ENCODE measurements at places on chromosomes 6 and 20.

DNA sequence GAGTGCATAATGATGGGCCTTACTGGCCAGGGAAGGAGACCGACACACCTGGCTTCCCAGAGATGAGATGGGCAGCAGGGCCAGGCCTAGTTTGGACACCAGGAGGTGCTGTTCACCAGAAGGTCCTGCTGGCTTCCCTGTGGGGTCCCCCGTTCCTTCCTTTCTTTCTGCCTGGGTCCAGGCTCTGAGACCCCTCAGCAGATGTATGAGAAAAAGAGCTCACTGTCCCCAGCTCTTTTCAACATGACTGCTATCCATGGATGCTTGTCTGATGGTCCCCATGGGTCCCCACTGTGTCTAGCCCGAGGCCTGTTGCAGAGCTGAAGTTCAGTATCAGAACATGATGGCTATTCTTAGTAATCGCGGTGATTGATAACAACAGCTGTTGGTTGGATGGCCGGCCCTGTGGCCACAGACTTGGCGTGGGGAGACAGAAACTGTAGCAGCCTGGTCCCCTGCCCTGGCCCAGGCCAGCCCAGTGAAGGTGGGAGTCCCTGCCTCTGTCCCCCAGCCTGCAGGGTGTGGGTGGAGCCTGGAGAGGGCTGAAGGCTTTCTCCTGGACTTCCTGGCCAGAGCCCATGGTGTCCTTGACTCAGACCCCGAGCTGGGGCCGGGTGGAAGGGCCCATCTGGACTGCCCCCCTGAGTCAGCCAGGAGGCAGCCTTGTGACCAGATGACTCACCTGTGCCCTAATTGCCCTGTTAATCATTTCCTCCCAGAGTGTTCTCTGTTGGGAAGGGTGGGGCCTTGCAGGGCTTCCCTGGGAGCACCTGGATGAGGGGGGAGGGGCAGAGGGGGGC, 9.9 kb upstream of the BAK1 start:
- DNase-seq = peak; percentile 72

DNA sequence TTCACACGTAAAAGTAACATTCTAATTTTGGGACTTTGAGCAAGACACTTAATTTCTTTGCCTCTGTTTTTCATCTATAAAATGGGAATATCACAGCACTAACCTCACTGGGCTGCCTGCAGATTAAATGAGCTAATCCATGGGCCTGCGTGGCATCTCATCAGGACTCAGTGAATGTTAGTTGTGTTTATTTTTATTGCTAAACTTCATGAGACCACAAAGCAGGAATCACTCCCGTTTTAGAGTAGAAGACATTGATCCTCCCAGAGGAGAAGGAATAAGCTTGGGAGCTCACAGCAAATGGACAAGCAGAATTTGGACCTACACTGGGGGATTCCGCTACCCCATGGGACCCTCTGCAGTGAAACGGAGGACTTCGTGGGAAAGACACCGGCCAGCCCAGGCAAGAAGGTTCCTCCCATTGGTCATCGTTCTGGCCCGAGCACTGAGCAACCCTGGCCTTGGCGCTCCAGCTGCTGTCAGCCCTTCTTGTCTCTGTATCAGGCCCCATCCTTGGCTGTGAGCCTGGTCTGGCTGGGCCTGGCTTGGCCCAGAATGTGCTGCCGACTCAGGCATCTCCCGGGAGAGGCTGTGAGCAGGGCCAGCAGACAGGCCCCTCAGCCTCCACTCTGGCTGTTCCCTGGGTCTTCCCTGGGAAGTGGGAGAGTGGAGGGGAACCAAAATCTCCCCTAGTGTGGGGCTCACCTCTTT, 79.8 kb downstream of the NFATC2 start:
- DNase-seq = peak; percentile 63

GRCh38 chr6:167506443-167507301, 181.8 kb downstream of the TTLL2 start:
- DNase-seq = no peak

DNA sequence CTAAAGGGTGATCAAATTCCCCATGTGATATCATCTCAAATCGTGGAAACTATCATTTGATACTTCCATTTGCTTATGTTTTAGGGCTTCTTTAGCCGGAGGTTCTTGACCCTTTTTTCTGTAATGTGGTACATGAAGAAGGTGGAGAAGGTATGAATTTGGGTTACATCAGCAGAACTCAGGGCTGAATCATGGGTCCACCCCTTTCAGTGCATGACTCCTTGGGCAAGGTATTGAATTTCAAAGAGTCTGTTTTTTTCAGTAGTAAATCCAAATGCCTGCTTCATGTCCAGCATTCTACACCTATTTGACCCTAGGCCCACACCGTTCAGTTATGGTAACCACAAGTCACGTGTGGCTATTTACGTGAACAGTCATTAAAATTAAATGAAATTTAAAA, 30.6 kb upstream of the QKI start:
- peak; percentile 49 for DNase-seq

DNA sequence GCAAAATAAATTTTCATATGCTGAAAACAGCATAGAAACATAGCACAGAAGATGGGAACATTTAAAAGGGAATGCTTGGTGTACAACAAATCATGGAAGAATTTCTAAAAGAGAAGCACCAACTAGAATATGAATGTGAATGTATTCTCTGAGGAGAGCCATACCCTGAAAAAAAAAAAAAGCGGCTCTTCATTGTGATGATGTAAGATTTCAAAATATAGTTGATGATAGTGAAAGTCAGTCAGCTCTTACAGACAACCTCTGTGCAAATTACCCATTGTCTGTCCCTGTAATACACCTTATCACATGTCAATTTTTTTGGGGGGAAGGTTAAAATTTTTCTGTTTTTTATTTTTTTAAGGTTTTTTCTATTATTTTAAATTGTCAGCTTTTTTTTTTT, 58.6 kb upstream of the PTCHD4 start:
- DNase-seq = no peak

DNA sequence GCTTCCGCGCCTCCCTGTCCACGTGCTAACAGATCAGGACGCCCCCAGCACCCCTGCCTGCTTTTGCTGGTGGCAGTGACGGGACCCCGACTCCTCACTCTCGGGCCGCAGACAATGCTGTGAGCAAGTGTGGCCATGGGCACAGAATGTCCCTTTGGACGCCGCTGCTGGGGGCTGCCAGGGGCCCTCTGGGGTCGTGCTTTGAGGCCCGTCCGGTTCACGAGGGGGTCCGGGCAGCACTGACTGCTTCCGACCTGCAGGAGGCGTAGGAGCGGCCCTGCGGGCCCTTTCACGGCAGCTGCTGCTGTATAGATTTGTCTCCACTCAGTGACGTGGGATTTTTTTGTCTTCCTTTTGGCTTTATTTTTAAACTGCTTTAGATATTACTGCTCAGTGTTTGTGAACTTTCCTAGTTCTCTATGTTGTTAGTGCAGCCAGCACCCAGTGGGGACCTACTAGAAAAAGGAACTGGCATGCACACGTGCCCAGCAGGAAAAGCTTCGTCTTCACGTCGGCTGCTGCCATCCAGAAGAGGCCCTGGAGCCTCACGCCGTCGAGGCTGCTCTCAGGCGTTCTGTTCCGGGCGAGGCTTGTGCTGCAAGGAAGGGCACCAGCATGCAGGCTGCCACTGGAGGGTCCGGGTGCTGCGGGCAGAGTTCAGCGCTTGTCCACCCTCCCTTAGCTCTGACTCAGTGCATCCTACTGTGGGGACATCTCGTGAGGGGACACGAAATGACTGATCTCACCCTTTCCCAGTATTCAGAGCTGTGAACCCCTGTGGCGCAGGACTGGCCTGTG, 21.7 kb downstream of the UCKL1 start:
- no peak for DNase-seq

DNA sequence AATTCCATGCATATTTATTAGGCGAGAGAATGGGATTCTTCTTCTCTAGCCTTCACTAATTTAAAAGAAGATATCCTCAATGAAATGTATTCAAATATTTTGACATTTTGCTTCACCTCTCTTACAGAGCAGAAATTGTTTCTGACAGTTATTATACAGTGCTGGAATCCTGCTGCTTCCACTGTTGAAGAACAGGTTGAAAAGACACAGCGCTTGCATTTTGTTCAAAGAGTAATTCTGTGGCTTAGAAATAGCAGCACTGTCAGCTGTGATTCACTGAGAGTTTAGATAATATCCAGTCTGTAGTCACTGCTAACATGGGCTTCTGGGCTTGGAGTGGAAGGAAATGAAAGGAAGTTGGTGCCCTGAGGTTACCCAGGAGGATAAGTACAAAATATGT, 117.1 kb upstream of the FBXL4 start:
- DNase-seq = no peak

GRCh38 chr6:30683183-30683979, 3.1 kb downstream of the PPP1R18 start:
- no peak for DNase-seq

DNA sequence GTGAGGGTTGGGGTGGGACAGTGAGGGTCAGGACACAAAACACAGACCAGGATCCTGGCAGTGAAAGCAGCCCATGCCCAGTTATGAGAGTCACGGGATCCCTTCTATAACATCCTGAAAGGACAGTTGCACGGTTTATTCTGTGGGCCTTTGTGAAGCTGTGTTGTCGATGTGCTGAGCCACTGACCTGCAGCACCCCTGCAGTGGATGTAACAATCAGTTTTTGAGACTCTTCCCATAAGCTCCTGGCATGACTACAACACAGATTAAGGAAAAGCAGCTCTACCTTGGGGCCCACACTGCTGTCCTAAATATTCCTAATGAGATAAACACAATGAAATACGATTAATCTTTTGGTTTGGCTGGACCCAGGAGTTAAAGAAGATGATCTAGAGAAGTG, 3.7 kb downstream of the PYGB start:
- DNase-seq = no peak

DNA sequence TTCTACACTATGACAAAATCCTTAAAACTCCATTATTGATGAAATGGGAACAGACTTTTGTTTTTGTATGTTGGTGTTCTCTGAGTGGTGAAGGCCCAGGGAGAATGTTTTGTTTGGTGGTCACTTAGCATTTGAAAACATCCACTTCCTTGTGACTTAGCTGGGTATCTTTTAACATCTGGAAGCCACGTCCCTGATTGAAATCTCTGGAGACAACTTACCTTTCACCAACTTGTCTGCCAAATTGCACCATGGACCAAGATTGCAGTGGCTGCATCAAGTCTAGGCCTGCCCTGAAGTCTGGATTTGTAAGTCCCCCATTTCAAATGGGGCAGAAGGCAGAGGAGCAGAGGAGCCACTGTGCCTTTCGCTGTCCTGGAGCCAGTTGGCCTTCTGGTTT, 534 bp upstream of the EFCAB8 start:
- DNase-seq = no peak

DNA sequence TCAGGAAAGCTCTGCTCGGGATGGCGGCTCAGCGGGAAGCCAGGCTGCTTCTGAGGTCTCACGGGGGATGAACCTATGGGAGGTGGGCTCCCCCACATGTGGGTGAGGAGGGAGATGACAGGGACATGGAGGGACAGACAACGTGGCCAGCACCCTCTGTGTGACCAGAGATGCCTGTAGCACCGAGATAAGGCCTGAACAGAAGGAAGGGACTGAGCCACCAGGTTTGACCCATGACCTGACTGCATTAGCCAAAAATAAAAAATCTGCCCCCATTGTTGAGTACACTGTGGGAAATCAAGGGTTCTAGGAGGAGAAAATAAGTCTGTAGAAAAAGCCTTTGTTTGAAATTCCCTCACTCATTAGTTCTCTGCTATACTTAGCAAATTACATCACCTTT, 105.7 kb downstream of the RNASET2 start:
- DNase-seq = no peak

- no peak for DNase-seq
These were observed 1143.8 kb upstream of the MAP3K7 start for GRCh38 chr6:91730710-91731109.

- no peak for DNase-seq
These were observed 253.8 kb upstream of the PRDM1 start for GRCh38 chr6:105832313-105832761.

DNA sequence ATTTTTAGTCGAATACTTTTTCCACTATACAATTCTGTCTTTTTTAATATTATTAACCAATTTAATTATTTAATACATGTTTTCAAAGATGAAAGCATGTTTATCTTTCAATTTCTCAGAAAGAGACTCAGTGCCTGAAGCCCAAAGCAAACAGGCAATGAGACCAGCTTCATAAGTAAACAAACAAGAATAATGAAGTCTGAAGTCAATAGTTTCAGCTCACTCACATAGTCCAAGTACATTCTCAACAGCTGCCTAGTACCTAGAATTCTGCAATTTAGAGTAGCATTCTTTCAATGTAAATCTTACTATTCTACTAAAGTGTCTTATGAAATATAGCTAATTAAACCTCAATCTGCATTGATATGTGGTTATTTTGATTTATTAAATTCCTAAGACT, 626.5 kb upstream of the NRSN1 start:
- DNase-seq = no peak

- DNase-seq = no peak
These were observed 44.8 kb upstream of the TGM2 start for GRCh38 chr20:38209736-38210405.

DNA sequence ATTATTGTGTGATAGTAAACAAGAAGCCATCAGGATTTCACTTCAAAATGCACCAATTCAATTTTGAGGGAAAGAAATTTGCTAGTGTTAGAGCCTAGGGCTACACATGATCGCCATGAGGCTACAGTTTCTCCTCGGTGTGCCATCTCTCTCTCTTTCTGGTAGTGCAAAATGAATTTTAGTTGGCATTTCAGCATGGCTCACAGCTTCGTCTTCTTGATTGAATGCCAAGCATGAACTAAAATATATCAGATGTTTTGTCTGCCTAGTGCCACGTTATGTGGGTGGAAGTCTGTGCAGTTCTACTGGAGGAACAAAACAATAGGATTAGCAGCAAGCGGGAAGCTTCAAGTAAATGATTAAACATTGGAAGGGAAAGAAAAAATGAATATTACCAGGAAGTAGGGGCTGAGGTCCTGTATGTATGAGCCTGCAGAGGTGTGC, 6.8 kb upstream of the MRAP2 start:
- no peak for DNase-seq

GRCh38 chr20:35467339-35468224, 12.2 kb downstream of the CEP250 start:
- peak; percentile 63 for DNase-seq

- DNase-seq = no peak
These were observed 310.7 kb downstream of the CD83 start for GRCh38 chr6:14428269-14428668.

DNA sequence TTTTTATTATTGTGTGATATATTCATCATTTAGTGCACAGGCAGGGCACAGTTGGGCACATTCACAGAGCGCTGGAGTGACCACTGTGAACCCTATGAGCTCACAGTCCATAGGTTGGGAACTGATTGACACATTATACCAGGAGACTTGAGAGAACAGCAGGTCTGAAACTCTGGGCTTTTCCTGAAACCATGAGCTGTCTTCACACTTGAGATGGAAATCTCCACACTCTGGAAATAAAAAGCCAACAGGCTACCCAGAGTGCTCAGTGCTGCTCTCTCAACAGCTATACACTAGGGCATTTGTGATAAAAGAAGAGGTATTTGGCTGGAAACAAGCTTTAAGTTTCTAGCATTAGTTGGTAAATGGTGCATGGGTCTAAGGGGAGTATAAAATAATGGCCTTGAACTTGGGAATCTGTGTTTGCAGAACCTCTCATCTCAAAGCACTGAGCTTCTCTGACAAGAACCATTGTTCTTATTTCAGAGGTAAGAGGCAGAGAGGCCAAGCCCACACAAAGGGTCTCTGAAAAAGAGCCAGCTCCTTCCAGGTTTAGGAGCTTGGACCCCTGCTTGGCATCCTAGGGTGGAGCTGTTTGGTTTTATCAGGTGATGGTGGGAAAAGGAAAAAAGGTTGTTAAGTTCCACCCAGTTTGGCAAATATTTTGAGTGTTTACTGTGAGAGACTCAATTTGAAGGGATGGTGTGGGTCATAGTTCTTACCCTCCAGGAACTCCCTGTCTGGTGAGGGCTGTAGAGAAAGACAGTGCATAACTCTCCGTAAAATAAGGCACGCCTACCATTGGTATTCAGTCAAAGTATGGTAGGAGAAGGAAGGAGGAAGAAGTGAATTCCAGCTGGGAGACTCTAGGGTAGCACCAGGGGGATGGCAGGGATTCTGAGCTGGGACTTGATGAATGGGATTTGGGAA, 14.5 kb downstream of the CHMP4B start:
- no peak for DNase-seq

All from fibroblast of skin of abdomen (primary cell).